Fibroblast of skin of scalp (primary cell): ENCODE measurements at places on chromosomes 12 and 14.

DNA sequence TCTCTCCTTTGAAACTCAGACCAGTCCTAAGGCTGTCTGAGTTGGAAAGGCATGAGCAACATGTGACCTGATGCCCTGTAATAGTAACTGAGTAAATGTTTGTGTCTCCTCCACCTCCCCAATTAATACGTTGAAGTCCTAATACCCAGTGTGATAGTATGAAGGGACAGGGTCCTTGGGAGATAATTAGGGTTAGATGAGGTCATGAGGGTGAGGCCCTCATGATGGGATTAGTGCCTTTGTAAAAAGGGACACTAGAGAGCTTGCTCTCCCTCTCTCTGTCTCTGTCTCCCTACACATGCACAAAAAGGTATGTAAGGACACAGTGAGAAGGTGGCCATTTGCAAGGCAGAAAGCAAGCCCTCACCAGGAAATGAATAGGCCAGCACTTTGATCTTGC, 18.1 kb upstream of the KIF21A start:
- no peak for DNase-seq

DNA sequence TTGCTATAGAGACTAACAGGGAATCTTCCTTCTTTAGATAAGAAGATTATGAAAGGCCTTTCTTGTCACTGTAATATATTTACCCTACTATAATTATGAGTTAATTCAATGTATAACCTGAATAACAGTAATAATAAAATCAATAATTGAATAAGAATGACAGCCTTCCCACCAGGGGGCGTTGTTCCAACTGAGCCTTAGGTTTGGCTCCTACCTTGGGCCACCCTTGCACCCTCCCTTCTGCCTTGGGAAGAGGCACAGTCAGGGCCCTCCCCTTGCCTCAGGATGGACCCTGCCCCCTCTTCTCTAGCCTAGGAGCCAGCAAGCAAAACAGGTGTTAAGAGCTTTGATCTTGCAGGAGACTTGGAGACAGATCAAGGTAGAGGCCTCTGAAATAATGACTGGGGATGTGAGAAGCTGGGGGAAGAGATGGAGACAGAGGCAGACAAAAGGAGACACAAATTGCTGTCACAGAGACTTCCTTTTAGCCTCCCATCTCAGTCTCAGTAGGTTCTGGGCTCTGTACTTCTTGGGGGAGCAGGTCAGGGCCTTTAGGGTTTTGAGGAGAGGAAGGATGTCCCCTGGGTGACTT, 40.1 kb upstream of the CISTR start:
- DNase-seq = no peak

- no peak for DNase-seq
Measured at GRCh38 chr14:101008196-101008595, 104.7 kb upstream of the RTL1 start.

DNA sequence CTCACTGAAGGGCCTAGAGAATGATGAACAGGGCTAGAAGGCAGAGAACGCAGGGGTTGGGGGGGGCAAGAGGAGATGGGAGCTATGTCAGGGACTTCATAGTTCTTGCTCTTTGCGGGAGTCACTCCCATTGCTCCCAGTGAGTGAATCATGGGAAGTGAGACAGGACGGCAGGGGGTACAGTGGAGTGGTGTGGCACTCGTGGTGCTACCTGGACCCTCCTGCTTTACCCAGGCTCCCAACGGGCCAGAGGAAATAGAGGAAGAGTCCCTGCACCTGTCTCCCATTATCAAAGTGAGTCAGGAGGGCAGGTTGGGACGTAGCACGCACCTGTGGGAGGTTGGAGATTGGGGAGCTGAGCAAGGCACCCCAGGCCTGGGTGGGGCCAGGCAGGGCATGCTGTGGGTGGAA, 1.3 kb upstream of the KRT8 start:
- DNase-seq = no peak

- no peak for DNase-seq
Measured at GRCh38 chr12:54287261-54288157, 7.0 kb downstream of the HNRNPA1 start.

- no peak for DNase-seq
Measured at GRCh38 chr14:80570930-80571298, 359.6 kb upstream of the DIO2 start.

GRCh38 chr14:103556946-103557758, 5.3 kb downstream of the BAG5 start:
- DNase-seq = no peak

- peak; percentile 33 for DNase-seq
Measured at GRCh38 chr12:63948211-63948610, 103.7 kb downstream of the SRGAP1 start.

- peak; percentile 77 for DNase-seq
Measured at GRCh38 chr12:98752726-98753125, 107.6 kb downstream of the APAF1 start.

- no peak for DNase-seq
Measured at GRCh38 chr12:54409267-54409666, 9.8 kb downstream of the ITGA5 start.

DNA sequence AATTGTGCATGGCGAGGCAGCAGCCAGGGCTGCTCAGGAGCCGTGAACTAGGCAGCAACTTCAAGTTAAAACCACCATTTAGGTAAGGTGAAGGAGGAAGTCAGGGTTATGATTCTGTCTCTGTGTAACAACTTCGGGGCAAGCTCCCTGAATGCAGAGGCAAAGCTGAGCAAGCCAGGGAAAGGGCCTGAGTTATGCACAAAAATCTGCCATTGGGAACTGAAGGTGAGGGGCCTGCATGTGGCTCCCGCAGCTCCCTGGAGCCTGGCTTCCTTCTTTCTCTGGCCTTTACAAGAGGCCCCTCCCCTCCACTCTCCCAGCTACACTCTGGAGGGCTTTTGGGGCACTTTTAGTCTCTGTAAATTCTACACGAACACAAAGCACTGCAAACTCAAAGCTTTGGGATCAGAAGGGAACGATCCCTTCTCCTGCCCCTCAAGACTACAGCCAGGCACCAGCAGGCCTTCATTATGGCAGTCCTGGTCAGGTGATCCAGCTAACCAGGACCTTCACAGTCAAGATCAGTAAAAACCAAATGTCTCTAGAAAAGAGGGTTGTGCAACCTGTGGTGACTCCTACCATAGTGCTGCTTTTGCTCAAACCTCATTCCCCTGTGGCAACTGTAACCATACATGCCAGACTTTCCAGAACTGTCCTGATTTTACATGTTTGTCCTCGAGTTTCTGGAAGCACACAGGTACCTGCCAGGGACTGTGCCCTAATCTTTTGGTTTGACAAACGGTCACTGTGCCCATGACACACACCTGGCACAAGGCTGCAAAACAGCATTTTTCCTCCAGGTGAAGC, 67.2 kb upstream of the PTGR2 start:
- peak; percentile 33 for DNase-seq

- peak; percentile 51 for DNase-seq
Measured at GRCh38 chr12:121575952-121576625, 4.7 kb downstream of the KDM2B start.

- no peak for DNase-seq
Measured at GRCh38 chr12:87320724-87321123, 708.5 kb downstream of the C12orf50 start.

GRCh38 chr12:82805812-82806497, 119.2 kb downstream of the TMTC2 start:
- DNase-seq = peak; percentile 15

DNA sequence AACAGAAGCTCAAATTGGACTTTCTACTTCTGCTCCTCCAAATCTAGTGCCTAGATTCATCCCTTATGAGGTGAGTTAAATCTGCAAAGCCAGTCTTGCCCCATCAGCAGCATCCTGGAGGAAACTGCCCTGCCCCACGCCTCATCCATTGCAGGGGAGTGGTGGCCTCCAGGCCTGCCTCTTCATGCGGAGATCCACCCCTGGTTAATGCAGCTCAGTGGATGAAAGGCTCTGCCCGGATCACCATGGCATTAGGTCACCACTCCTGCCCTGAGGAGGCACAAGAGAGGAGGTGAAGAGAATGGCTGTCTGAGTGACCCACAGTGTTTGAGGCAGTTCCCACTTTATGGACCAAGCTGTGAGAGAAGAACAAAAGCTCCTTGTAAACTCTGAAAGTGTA, 218.1 kb downstream of the C12orf75 start:
- DNase-seq = no peak

GRCh38 chr14:95268350-95268749, 51.4 kb downstream of the CLMN start:
- no peak for DNase-seq

- peak; percentile 81 for DNase-seq
Measured at GRCh38 chr12:124507188-124508109, 60.0 kb downstream of the NCOR2 start.

- no peak for DNase-seq
Measured at GRCh38 chr12:11970155-11970520, 100.6 kb upstream of the BCL2L14 start.

DNA sequence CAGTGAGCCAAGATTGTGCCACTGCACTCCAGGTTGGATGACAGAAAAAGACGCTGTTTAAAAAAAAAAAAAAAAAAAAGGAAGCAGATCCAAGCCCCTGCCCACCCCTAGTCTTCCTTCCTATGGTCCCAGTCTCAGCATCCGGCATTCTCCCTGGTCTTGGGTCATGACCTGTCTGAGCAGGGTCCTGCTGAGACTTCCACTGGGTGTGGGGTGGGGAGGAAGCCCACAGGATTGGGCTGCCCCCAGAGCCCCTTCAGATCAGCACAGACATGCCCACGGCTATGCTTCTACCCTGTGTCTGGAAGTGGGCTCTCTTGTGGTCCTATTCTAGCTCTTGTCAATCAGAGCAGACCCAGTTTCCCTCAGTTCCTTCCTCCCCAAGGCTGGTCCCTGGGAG, 12.6 kb upstream of the PLEK2 start:
- DNase-seq = no peak

DNA sequence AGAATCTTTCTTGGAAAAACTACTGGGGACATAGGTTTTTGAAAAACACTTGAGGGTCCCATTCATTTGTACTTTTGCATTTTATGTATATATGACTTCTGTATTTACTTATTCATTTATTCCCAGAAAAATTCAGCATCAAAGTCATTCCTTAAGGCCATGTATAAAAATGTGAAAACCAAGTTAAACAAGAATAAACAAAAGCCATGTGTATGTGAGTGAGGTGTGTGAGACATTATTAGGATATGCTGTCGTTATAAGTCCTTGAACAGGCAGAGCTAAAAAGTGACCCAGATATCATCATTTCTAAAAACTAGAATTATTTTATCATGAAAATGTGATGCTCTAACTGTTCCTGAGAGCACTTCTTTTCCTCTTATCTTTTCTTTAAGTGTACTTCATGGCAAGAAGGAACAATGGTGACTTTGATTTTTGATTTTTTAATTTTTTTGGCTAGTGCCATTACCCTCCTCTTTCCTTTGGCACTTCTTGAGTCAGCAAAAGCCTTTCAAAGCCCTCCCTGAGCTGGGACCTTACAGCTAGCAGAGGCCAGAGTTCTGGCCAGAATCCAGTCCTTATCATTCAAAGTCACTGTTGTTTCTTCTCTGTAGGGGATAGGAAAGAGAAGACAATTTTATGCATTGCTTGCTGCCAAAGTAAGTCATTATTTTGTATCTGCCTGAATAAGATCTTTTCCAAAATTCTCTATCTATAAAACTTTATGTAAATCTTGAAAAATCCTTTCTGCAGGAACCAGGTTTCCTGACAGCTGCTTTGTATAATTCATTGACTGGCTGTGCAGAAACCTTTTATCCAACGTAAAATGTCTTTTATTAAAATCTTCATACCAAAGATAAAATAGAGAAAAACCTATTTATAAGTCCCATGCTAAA, 419.7 kb upstream of the PRICKLE1 start:
- no peak for DNase-seq

- DNase-seq = peak; percentile 91
Measured at GRCh38 chr12:124613151-124613585, 45.8 kb upstream of the NCOR2 start.

- no peak for DNase-seq
Measured at GRCh38 chr14:92797935-92798653, 4.0 kb downstream of the GOLGA5 start.

- DNase-seq = no peak
Measured at GRCh38 chr14:106511006-106511799, 984.8 kb downstream of the TMEM121 start.

- DNase-seq = no peak
Measured at GRCh38 chr12:89674326-89674942, 34.2 kb downstream of the ATP2B1 start.

DNA sequence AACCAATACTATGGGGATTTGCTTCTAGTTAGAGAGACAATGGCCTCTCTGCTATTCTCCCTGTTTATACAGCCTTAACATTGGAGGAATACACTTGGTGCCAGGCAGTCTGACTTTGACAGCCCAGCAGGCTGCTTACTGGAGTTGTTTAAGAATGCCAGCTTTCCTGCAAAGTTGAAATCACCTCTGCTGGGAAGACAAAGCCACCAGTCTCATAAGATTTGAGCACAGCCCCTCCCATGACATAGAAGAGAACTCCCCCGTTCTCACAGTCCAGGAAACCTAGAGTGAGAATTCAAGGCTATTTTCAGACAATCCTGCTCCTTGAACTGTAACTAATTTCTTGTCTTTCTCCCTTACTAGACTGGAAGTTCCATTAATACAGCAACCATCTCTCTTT, 21.1 kb upstream of the CATSPERB start:
- no peak for DNase-seq

DNA sequence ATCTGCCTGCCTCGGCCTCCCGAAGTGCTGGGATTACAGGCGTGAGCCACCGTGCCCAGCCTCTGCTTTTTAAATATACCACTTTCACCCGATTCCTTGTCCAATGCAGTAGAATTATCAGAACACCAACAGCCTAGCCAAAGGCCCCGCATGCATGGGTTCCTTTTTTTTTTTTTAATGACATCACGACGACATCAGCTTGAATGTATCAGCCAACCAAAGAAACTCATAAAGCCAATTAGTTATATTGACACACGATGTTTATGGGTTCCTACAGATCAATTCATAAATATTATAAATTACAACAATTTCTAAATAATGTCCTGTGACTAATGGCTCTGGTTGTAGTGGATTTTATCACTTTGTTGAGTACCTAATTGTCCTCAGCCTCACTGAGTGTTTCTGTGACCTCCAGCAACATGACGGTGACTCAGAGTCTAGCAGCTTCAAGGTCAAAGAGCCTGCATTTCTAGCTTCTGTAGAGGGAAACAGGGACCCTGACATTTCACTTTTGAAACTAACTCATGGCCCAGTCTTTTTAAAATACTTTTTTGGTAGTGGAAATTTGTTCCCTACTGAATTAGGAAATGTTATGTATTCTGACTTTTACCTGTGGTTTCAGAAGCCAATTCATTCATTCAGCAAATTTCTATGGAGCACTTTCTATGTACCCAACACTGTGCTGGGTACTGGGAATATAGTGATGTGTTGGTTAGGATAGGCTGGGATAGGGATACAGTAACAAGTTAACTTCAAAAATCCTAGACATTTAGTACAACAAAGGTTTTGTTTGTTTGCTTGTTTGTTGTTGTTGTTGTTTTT, 144.1 kb downstream of the SUDS3 start:
- no peak for DNase-seq

GRCh38 chr12:130013771-130014484, 110.1 kb upstream of the TMEM132D start:
- DNase-seq = peak; percentile 41

DNA sequence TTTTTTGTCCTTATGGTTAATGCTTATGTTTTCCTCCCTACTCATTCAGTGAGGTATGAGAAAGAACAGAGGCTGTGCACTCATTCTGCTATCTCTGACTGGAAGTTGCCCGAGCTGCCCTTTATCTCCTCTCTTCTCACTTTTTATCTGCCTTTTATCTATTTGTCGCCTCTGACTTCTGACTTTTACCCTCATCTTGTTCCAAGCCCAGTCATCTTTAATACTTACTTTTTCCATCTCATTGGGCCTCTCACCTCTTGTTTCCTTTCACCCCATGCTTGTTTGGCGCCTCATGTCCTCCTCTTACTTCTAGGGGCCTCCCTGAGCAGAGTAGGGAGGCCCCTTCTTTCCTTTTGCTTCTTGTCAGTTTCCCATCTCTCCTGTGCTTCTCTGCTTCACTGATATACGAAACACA, 50.7 kb downstream of the DIP2B start:
- no peak for DNase-seq
